ENCODE measurements at places on chromosomes 3 and 15.

DNA sequence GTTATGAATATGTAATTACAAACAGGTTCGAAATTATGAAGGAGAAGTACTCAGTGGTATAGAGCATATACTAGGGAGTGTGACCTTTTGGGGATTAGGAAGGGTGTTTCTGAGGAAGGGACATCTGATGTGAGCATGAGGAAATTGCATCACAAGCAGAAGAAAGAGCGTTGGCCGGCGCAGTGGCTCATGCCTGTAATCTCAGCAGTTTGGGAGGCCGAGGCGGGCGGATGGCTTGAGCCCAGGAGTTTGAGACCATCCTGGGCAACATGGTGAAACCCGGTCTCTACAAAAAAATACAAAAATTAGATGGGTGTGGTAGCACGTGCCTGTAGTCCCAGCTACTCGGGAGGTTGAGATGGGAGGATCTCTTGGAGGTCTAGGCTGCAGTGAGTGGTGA lies 6.9 kb downstream of the CMTM7 start:
- peak; percentile 16 for DNase-seq

DNA sequence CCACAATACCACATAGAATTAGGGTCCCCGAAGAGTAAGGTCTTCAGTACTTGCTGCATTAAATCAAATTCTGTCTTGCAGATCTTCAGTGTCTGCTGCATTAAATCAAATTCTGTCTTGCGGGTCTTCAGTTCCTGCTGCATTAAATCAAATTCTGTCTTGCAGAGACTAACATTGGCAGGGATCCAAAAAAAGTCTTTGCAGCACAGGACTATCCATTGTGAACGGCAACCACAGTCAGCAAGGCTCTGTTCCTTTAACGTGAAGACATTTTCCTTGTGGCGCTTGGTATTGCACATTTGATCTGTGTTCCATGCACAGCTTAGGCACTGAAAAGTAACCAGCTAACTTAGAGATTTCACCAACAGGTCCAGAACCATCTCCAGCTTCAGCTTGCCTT lies 46.8 kb upstream of the POMGNT2 start:
- no peak for DNase-seq

GRCh38 chr15:98905963-98906711 lies 101.5 kb downstream of the PGPEP1L start:
- no peak for DNase-seq

GRCh38 chr3:195386739-195387138 lies 56.1 kb downstream of the ACAP2 start:
- DNase-seq, result no peak

DNA sequence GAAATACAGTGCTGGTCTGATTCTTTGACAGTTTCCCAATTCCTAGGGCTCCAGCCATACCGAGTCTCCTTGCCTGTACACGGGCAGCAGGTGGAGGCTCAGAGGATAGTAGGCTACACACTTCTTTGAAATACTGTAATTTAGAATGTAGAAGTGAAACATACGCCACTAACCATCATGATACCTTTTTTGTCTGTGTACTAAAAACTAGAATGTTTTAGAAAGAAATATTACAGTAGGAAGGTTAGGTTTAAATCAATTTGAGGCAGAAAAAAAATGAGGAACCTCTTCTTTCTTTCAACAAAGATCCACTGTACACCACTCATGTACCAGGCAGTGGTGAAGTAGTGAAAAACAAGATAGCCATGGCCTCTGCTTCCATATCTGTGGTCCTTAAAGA lies 354.7 kb downstream of the MCTP2 start:
- no peak for DNase-seq

DNA sequence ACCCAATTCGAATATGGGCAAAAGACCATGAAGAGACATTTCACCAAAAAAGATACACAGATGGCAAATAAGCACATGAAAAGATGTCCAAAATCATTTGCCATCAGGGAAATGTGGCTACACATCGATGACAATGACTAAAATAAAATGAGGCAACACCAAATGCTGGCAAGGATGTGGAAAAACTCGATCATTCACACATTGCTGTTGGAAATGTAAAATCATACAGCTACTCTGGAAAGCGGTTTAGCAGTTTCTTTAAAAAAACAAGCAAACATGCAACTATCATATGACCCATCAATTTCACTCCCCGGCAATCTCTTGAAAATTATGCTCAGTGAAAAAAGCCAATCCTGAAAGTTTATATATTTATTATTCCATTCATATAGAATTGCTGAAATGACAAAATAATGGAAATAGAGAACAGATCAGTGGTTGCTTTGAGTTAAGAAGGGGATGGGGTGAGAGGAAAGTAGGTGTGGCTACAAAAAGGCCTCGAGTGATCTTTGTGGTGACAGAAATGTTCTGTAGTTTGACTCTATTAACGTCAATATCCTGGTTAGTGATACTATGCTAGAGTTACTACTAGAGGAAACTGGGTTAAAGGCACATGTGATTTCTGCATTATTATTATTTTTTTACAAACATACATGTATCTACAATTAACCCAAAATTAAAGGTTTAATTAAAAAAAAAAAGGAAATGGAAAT lies 45.0 kb downstream of the DLG1 start:
- no peak for DNase-seq

- DNase-seq, result no peak
Observed at GRCh38 chr3:89527736-89528305, 420.4 kb downstream of the EPHA3 start.

DNA sequence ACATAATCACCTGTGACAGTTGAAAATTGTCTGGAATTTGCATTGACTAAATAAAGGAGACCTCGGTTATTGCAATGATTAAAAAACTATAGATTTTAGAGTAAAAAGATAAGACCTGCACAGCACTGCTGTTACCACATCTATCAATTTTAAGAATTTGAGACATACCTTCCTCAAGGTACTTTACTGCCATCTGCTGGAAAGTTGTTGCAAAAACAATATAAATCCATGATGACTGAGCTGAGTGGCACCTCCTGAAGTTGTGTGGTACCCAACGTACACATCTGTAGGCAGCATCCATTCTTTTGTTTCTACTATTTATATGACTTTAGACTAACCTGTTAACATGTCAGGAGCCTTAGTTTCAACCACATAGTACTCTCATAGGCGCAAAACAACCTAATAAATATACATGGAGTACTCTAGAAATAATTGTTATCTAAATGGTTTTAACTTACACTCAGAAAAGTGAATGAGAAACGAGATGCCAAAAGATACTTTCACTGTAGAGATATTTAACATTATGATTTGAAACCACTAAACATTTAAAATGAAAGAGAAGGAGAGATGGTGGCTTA lies 106.7 kb downstream of the GHSR start:
- DNase-seq, result no peak

GRCh38 chr3:10981961-10982360 lies 10.6 kb upstream of the SLC6A1 start:
- DNase-seq, result no peak

DNA sequence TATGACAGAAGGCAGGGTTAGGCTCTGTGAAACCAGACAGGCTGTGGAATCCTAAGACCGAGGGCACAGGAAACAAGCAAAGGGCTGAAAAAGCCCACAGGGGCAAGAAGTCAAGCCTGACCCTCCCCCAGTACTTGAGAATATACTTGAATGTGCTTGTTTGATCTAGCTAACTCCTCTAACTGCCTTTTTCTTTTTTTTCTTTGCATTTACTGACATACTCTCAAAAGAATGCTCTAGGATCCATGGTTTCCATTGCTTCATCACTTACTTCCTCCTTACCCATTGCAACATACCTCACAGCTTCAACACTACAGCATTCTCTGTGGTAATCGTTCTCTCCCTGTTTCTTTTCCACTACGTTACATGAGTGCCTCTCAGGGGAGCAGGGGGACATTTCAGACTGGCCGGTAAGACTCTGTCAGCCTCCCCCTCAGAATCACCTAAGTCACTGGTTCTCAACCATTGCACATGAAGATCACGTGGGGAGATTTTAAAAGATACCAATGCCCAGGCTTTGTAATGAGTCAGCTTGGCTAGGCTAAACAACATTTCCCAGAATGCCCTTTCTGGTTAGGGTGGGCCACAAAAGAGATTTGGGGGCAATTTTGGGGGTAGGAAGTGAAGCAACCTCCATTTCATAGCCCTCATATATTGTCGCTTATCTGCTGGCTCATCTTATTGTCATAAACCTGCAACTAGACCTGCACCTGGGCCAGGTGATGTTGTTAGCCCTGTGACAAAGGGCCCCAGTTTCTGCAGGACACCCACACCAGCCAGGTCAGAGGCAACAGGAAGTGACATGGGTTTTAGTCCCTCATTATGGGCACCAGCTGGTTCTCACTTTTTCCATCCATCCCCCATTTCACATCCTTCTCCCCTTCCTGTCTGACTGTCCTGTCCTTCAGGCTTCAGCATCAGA lies 24.6 kb upstream of the RSL24D1 start:
- DNase-seq, result no peak

GRCh38 chr15:88661041-88661700 lies 22.4 kb downstream of the ISG20 start:
- no peak for DNase-seq

- DNase-seq, result no peak
Observed at GRCh38 chr3:146125951-146126350, 35.0 kb downstream of the PLOD2 start.

DNA sequence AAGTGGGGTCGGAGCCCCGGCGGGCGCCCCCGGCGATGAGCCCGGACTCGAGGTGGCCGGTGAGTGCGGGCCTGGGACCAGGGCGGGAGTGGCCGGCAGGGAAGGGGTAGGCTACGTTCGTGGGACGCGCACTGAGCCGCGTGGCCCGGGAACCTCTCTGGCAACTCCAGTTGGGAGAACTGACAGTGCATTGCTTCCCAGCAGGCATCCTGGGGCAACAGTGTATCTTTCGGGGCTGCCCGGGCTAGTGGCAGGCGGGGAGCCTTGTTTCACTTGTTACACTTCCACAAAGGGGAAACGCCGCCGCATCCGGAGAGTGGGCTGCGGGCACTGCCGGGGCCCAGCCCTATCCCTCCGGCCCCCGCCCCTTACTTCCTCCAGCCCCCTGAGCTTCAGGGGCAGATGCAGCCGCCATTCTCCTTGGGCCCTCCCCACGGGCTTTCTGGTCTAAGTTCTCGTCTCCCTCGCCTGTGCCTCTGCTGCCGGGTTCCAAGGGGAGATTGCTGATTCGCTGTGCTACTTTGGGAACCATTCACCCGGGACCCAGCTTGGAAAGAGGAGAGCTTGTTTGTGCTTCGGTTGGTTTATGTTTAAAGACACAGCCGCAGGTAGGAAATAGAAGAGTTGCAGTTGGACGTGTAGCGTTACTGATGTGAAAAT lies 675 bp downstream of the BRPF1 start:
- DNase-seq, result no peak

GRCh38 chr3:195908694-195909581 lies 587 bp upstream of the TNK2 start:
- DNase-seq, result no peak

DNA sequence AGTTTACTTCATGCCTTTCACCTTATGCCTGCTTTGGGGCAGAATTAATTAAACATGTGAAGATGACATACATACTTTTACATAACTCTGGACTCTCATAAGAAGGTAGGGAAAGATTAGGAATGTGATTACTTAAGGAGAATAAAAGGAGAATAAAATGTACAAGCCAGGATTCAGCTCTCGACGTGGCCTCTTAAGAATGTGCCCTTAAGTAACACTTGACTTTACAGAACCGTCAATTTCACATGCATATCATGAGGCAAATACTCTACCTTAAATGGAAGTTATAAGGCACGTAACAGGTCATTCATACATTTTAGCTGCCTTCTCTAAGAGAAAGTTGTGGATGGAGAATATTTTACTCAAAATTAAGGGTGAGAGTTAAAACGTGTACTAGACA lies 263.7 kb upstream of the LMCD1 start:
- DNase-seq, result no peak

- no peak for DNase-seq
Observed at GRCh38 chr15:35851491-35851890, 305.5 kb upstream of the DPH6 start.

DNA sequence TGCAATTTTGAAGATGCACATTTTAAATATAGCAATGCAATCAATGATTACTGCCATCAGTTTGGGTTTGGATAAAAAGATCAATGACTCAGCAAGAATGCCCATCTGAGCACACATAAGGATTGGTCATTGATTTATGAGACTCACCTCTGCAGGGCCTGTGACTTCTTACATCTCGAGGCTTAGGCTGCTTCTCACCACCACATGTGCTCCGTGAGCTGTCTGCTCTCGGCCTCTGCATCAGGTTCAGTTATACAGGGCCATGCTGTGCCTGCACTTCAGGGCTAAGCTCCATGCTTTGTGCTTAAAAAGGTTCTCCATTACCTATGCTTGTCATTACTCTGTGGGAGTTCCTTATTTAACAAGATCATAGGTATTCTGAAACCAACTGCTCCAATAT lies 887.5 kb downstream of the DIPK2A start:
- DNase-seq, result no peak

DNA sequence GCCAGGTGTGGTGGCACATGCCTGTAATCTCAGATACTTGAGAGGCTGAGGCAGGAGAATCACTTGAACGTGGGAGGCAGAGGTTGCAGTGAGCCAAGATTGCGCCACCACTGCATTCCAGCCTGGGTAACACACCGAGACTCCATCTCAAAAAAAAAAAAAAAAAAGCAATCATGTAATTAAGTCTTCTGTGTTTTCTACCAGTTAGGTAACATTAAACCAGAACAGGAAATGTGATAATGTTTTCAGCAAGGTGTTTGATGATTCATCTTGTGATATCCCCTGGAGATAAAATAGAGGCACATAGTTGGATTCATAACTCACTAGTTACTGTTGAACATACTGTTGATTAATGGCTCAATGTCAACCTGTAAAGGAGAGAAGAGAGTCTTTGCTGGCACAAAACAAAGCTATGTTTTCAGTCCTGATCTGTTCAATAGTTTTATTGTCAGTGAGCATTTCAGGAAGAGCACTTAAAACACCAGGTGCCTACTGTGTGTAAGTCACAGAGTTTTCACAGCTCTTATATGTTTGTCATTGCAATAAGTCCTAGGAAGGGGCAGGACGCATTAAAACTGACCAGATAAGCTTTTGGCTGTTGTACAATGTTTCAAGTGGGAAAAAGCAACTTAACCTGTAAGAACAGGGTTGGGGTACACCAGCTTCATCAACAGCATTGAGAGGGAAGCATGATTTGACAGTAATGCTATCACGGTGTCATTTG lies 19.5 kb downstream of the DNAJB11 start:
- DNase-seq, result no peak

DNA sequence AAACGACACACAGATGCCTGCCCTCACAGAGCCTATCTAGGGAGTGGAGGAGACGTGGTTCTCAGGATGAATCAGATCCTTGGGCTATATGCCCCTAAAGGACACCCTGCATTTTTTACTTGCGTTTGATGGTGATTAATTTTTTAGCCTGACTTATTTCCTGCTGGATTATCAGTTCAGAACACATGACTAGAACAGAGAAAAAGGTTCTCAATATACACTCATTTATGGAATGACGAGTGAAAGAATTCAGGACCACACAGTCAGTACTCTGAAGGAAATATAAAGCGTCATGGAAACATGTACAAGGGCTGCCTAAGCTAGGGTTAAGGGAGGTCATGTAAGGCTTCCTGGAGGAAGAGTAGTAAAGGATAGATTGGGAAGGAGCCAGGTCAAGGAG lies 121.8 kb downstream of the SSR3 start:
- no peak for DNase-seq
